Osteoblast (primary cell): ENCODE measurements at places on chromosomes 6 and 20. TPM values are rescaled to one million over a fixed set of nuclear protein-coding genes. Genes with fewer than 3 reads are reported as not detected.

- H3K27ac ChIP-seq = no peak overlapping the region
- no peak for DNase-seq
- peaks cover 27% of the 10 kb centered on the region for H3K4me1 ChIP-seq
- no peaks in the 10 kb centered on the region for H3K36me3 ChIP-seq
These were observed 543.9 kb upstream of the JARID2 start for GRCh38 chr6:14701946-14702345.

GRCh38 chr6:16704401-16705045 lies 56.7 kb downstream of the ATXN1 start:
- no peaks in the 10 kb centered on the region for H3K36me3 ChIP-seq
- DNase-seq = no peak
- H3K27ac ChIP-seq = peak overlapping the region; percentile 80

GRCh38 chr6:159801935-159802334 lies 1.9 kb downstream of the PNLDC1 start:
- H3K27ac ChIP-seq = no peak overlapping the region
- DNase-seq = no peak
- no peaks in the 10 kb centered on the region for H3K4me1 ChIP-seq
- H3K36me3 ChIP-seq = peaks cover 24% of the 10 kb centered on the region

- H3K4me3 ChIP-seq = peak overlapping the region; percentile 87
- peaks cover 17% of the 10 kb centered on the region for H3K4me1 ChIP-seq
- DNase-seq = no peak
These were observed 1.3 kb downstream of the SUPT3H start for GRCh38 chr6:45376310-45377042.

- H3K27ac ChIP-seq = no peak overlapping the region
- no peak overlapping the region for H3K4me3 ChIP-seq
- H3K36me3 ChIP-seq = no peaks in the 10 kb centered on the region
- H3K27me3 ChIP-seq = no peaks in the 10 kb centered on the region
These were observed 699.7 kb downstream of the DOK5 start for GRCh38 chr20:55175081-55175480.

GRCh38 chr6:72022830-72023229 lies 136.5 kb downstream of the RIMS1 start:
- no peaks in the 10 kb centered on the region for H3K36me3 ChIP-seq

DNA sequence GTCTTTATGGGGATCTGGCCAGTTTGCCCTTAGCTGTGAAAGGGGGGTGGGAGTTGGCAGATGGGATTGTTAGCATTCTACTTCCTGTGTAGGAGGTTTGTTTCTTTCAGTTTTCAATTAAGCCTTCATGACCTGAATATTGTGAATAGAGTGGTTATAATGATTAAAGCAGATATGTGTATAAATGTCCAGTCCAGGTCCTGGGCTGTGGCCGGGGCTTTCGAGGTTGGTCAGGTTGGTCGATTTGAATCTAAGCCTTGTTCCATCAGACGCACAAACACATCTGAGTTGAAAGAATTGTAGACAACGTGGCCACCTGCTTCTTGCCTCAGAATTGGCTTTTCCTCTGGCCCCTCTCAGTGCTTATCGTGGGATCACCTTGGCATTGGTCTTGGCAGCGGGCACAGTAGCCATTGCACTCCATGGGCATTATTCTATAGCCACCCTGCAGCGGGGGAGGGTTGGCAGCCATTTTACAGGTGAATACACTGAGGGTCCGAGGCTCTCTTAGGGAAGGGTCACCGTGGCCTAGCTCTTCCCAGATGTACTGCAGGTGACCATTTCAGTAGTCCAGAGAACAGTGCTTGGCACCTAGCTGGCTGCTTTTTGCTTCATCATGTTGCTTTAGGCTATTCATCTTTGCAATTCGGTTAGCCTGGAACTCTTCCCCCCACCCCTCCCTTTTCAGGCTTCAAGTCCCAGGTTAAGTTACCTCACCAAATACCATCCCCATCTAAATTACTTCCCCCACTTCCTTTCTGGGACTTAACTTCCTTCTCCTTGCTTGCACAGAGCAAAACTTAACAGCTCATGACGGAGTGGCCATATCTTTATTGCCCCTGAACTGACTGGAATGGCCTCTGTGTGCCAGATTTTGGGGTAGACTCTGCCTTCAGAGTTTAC lies 1.1 kb downstream of the RNF114 start:
- H3K27ac ChIP-seq = peak overlapping the region; percentile 87
- H3K4me1 ChIP-seq = peaks cover 24% of the 10 kb centered on the region
- peaks cover 22% of the 10 kb centered on the region for H3K36me3 ChIP-seq
- DNase-seq = no peak

DNA sequence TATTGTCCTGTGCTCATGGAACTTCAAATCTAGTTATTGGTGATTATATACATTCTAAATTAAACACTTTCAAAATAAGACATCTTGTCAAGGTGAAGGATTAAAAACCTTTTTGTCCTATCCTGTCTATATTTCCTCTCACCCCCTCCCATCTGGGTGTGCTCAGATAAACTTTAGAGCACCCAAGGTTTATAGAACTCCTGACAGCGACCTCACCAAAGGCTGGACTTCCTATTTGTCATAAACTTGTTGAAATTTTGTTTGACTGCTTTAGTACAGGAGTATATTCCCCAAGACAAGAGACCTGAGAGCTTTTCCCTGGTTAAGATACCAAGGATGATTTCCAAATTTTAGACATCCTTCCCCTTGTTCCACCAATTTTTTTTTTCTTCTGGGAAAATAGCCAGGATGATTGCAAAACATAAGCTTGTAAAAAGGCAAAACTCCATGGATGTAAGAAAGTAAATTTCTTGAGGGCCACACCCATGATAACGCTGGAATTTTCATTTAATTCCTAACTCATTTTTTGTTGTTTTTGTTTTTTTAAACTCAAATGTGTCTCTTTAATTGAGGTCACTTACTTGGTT lies 33.0 kb downstream of the CARMIL1 start:
- H3K36me3 ChIP-seq = no peaks in the 10 kb centered on the region
- peaks cover 26% of the 10 kb centered on the region for H3K4me1 ChIP-seq
- peak overlapping the region; percentile 31 for H3K4me3 ChIP-seq

DNA sequence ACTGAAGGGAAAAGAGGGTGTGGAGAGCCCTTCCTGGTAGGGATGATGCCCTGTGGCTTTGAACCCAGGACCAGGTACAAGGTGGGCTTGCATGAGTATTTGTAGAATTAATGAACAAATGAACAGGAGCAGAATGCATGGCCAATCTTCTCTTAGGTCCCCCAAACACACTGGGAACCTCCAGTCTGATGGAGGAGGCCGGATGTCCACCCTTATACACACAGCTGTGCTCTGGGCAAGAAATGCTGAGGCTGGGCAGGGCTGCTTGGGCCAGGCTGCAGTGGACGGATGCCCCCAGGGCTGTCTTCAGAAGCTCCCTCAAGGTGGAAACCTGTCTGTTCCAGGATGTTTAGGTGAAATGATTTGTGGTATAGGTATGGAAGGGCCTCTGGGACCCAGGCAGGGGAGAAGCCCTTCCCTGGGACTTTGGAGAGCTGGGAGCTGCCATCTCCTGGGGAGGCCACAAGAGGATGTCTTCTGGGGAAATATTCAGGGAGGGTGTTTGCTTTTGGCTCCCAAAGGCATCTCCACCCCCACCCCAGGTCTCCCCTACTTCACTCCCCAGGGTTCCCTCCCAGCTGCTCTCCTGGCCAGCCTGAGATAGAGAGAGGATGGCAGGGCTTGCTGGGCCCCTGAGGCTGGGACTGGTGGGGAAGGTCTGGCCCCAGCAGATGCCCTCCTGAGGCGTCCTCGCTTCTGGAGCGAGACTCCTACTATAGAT lies 23.3 kb downstream of the VEGFA start:
- no peak overlapping the region for H3K4me3 ChIP-seq
- H3K36me3 ChIP-seq = no peaks in the 10 kb centered on the region
- no peak overlapping the region for H3K27ac ChIP-seq
- DNase-seq = no peak
- peaks cover 7% of the 10 kb centered on the region for H3K4me1 ChIP-seq

GRCh38 chr6:31202259-31203166 lies 32.0 kb upstream of the POU5F1 start:
- peaks cover 13% of the 10 kb centered on the region for H3K4me1 ChIP-seq
- no peak overlapping the region for H3K4me3 ChIP-seq
- no peaks in the 10 kb centered on the region for H3K27me3 ChIP-seq
- DNase-seq = no peak

Gene CUL9
- 34.4 and 34.5 TPM in 2 replicates for total RNA-seq
